ENCODE measurements at places on chromosomes 1 and 21.

DNA sequence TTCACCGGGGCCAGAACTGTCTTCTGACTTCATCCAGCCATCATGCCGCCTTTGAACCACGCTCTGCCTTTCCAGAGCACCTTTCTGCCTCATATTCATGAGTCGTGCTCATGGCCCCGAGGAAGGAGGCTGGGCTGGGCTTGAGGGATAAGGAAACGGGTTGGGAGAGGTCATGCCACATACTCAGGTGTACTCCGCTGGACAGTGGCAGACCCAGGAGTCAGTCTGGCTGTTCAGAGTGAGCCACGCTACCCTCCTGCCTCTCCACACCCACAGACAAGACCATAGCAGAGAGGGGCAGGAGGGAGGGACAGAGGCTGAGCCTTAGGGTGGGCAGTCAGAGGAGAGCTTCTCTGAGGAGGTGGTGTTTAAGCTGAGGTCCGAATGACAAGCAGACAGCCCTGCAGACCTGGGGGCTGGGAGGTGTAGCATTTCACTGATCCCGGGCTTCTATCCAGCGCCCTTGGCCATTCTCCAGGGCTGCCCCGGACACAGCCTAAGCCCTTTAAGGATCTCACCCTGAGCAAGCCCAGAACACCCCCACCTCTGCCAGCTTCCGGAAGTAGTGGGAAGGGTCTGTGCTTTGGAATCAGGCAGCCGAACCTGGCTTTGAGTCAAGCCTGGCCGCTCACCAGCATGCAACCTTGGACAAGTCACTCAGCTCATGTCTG lies 102.3 kb downstream of the LACTBL1 start:
- DNase-seq, result peak; percentile 37

DNA sequence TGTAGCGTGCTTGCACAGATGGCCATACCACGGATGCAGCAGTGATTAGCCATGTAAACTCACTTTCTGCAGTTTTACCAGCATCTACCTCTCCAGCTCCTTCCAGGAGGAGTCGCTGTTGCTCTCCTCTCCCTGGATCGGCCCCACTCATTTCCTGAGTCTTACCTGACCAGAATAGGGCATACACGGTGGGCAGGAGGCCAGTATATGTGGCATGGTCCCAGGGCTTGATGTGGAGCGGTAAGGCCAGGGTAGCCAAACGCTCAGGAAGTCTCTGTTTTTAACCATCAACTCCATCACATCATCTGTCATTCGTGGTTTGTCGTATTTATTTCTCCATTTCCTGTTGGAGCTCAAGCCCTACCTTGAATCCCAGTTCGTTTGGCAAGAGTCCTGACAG lies 163.4 kb upstream of the USP24 start:
- DNase-seq, result peak; percentile 62

- DNase-seq, result no peak
These were observed 5.9 kb upstream of the STUM start for GRCh38 chr1:226542623-226543103.

DNA sequence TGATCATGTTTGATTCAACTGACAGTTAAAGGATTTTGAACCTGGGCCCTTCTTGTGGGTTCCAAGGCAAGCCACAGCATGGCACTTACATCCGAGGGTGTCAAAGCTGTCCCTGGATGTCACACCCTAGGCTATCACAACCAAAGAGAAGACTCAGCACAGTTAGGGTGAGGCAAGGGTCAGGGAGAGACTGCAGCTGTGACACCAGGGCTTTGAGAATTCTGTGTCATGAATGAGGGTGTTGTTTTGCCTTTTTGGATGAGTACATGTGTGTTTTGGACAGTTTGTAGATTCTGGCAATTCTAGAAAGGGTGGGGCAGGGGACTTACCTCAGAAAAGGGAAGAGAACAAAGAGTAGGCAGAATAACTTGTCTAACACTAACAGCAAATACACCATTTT lies 37.8 kb upstream of the ZNF326 start:
- DNase-seq, result no peak

- DNase-seq, result no peak
These were observed 58.7 kb downstream of the CDC14A start for GRCh38 chr1:100411019-100411418.

Measured in GM03348 (cell line).